ENCODE measurements at places on chromosomes 2 and 18. TPM values are rescaled to one million over a fixed set of nuclear protein-coding genes. Genes with fewer than 3 reads are reported as not detected.
A peak's percentile ranks its signal among the peaks of the same experiment; 100 is the strongest.

DNA sequence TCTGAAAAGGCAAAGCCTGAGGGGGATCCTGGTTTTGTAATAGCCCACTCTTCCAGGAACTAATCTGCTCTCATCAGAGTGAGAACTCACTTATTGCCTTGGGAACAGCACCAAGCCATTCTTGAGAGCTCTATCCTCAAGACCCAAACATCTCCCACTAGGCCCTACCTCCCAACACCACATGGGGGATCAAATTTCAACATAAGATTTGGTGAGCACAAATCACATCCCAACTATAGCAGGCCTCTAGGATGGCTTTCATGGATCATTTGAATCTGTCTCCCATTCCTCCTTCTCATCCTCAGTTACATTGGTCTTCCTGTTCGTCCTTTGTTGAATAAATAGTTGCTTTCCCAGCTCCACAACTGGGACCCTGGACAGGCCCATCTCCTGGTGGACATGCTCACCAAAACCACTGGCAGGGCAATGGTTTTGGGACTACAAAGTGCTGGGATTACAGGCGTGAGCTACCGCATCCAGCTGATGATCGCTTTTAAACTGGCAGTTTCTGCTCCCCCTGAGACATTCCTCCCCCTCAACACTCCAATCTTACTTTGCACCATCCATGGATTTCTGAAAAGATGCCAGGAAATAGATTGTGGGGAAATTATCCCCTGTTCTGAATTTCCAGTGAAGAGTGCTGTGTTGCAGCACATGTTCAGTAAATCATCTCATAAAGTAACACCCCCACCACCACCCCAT, 42.6 kb downstream of the MCFD2 start:
- no peak overlapping the region for H3K27ac ChIP-seq
- no peaks in the 10 kb centered on the region for H3K36me3 ChIP-seq
- peak; percentile 85 for DNase-seq
- no peak overlapping the region for H3K4me3 ChIP-seq
- H3K27me3 ChIP-seq, result no peaks in the 10 kb centered on the region

SCTR gene
- 0.09 TPM for total RNA-seq

DNA sequence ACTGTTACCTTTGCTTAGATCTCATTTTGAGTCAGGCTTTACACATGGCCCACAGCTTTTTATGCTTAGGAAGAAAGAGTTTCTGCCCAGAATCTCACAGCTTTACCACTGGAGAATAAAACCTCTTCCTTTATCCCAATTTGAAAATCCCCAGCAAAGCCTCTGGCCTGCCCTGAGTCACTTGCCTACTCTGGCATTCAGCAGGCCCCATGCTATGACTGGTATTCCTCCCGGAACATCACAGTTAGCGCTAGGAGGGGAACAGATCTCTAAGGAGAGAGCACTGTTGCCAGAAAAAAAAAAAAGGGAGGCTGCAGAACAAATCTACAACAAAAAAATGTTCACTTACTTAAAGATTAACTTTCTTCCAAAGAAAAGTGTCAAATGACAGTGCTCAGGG, 152.9 kb upstream of the DNMT3A start:
- no peak overlapping the region for H3K4me3 ChIP-seq
- no peak for DNase-seq
- no peak overlapping the region for H3K27ac ChIP-seq
- H3K4me1 ChIP-seq, result no peaks in the 10 kb centered on the region
- H3K27me3 ChIP-seq, result no peaks in the 10 kb centered on the region
- H3K36me3 ChIP-seq, result no peaks in the 10 kb centered on the region

DNA sequence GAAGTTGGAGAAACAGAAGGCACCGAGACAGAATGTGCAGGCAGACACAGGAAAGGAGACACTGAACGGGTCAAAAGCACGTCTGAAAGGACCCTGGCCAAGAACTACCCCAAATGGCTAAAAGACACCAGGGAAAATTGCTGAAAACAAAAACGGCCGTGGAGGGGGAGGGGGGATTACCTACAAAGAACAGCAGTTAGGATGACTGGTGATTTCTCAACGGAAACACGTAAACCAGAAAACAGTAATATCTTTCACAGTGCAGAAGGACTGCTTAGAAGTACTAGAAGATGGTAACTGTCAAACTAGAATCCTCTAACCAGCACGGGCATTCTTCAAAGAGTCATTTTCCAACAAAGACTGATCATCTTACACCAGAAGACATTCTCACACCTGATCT, 142.6 kb downstream of the HDAC4 start:
- H3K27ac ChIP-seq, result no peak overlapping the region
- peaks cover 2% of the 10 kb centered on the region for H3K4me1 ChIP-seq
- no peak overlapping the region for H3K4me3 ChIP-seq
- H3K36me3 ChIP-seq, result no peaks in the 10 kb centered on the region
- DNase-seq, result no peak
- no peaks in the 10 kb centered on the region for H3K27me3 ChIP-seq

LYG1 gene
- 1.6 TPM for total RNA-seq

GRCh38 chr2:11552260-11552638, 18.4 kb downstream of the GREB1 start:
- no peaks in the 10 kb centered on the region for H3K27me3 ChIP-seq
- DNase-seq, result no peak
- no peak overlapping the region for H3K27ac ChIP-seq

- H3K4me1 ChIP-seq, result peaks cover 5% of the 10 kb centered on the region
- no peak overlapping the region for H3K4me3 ChIP-seq
- H3K27me3 ChIP-seq, result no peaks in the 10 kb centered on the region
- H3K27ac ChIP-seq, result no peak overlapping the region
- no peak for DNase-seq
Measured at GRCh38 chr2:20594048-20594750, 56.7 kb downstream of the HS1BP3 start.

DNA sequence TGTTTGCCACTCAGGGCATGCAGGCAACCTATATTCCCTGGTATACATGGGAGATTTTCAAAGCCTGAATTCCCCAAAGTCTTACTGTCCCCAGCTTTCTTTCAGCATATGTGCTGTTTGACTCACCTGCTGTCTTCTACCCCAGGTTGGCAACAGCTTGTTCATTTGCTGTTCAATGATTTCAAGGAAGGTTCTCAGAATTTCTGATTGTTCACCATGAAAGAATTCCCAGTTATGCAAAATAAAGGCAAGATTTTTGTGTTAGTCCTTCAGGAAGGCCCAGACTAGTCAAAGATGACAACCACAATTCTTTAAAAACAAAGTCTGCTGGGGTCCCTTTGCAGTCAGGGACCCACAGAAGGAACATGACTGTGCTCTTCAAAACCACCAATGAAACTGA, 1057.8 kb upstream of the CDH2 start:
- H3K27me3 ChIP-seq, result no peaks in the 10 kb centered on the region
- H3K27ac ChIP-seq, result no peak overlapping the region
- no peaks in the 10 kb centered on the region for H3K36me3 ChIP-seq
